ENCODE measurements at places on chromosomes 7 and 10.
A peak's percentile ranks its signal among the peaks of the same experiment; 100 is the strongest.

DNA sequence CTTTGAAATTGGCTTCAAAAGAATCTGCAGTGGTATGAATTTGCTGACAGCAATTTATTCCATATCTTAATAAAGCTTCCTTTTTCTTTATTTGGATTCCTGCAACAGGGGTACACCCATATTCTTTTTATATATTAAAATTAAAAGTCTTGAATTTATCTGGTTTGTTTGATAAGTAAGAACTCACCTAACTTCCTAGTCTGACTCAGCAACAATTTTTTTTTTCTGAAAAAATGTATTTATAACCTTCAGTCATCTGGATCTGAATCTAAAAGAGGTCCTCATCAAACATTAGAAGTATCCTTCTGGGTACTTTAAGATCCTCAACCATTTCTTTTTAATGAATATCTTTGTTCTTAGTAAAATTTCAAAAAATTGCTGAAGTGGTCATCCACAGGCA lies 4.5 kb downstream of the EPHB6 start:
- no peak for DNase-seq

GRCh38 chr7:145212050-145212449 lies 376.2 kb upstream of the TPK1 start:
- DNase-seq: no peak

GRCh38 chr7:40211276-40212003 lies 76.6 kb downstream of the SUGCT start:
- DNase-seq: no peak

- no peak for DNase-seq
Observed at GRCh38 chr10:118409295-118409694, 67.2 kb upstream of the FAM204A start.

- DNase-seq: peak; percentile 53
Observed at GRCh38 chr10:11611248-11612020, at the start of gene USP6NL. USP6NL (minus strand) TSS chr10:11611650; CDS start chr10:11597634, 14,016 bp downstream.

DNA sequence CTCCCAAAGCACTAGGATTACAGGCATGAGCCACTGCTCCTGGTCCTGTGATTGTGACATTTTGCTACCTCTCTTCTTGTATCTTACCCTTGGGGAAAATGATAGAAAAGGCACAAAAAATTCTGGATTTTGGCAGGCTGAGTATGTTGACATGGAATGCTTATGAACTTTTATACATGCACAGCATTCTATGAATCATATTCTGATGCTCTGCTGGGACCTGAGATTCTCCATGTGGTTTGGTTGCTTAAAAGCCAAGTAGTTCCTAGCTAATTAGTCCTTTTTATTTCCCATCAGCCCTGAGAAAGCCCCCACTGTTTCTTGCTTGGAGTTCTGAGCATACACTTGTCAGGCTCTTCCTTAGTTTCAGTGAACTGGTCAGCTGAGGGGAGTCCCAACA lies 8.3 kb upstream of the KAZALD1 start:
- DNase-seq: no peak

GRCh38 chr7:13139436-13139835 lies 452.0 kb downstream of the ARL4A start:
- no peak for DNase-seq

DNA sequence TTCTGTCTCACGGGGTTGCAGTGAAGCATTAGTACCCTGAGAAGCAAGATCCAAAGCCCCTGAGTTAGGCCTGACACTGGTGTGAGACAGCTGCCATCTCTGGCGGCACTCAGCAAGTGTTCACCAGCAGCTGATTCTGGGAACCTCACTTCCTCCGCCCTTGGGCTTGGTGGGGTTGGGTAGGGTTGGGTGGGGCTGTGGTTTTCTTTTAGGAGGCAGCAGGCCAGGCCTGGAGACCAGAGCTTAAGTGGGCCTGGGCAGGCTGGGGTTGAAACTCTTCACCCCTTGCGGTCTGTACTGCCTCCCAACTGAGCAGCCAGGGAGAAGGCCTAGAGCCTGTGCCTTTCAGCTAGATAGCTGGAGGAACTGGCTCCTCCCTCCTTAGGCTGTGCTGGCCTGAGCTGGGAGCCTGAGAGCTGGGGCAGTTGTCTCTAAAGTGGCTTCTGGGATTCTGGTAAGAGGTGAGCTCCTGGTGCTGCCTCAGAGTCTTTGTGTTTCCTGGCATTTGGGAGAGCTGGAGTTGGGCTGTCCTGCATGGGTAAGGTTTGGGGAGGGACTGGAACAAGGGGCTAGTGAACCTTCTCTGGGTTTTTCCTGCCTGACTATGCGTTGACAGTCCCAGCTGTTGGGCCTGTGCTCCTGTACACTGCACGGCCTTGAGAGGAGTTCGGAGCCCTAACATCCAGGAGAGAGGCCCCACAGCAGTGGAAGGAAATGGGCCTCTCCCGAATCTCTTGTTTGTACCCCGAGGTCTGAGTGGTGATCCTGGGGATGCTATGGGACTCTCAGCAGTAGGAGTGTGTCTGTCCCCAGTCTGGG lies 5.1 kb downstream of the TSPAN14 start:
- DNase-seq: peak; percentile 77

DNA sequence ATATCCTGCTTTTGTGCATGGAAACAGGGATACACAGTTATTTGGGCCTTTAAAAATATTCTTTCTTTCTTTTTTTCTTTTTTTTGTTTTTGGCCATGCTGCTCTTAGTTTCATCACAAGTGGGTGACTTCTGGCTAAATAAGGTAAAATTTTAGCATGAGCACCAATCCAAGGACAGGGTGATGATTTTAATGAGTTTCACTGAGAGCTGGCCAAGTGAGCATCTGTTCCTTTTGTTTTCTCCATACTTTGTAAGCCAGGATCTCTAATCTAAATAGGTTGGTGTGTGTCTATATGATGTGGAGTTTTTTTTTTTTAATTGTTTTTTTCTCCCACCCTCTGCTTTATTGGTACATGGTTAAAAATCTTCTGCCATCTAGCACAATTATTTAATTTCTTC lies 106.8 kb downstream of the POLL start:
- no peak for DNase-seq
